SHP77 treated with DMSO at 0.1 percent for 48 hours (cell line): ENCODE measurements at places on chromosomes 2 and 18.

DNA sequence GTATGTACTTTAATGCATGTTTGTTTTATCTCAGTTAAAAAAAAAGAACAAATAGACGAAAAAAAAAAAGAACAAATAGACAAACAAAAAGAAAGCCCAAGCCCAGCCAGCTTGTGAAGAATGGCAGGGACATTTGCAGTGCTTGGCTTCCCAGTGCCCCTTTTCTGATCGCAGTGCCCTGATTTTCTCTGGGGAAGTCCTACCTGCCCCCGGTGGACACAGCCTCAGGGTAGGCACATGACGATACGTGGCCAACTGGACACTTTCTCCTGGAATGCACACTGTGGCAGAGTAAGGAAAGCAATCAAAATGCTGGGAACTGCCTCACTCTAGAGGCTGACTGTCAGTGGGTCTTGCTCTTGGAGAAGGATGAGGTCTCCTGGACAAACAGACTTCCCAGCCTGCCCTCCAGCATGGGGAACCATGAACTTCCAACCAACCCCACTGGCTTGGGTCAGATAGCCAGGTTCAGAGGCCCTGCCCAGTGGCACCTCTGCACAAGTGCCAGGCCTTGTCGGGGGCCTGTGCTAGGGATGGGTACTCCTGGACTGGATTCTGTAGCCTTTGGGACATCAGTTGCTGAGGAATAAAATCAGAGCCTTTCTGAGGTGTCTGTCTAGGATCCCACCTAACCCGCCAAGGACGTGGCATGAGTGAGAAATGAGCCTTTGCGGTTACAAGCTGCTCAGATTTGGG, 76.7 kb downstream of the INHBB start:
- no peak for DNase-seq

GRCh38 chr18:55012008-55012407, 52.7 kb upstream of the CCDC68 start:
- DNase-seq, result no peak

GRCh38 chr2:44772669-44773378, 168.7 kb upstream of the SIX3 start:
- no peak for DNase-seq

- no peak for DNase-seq
These were observed 5.9 kb downstream of the ACKR3 start for GRCh38 chr2:236575510-236575909.

- DNase-seq, result no peak
These were observed 60.8 kb downstream of the ST3GAL5 start for GRCh38 chr2:85827879-85828569.

- peak; percentile 60 for DNase-seq
These were observed 30.7 kb upstream of the MLPH start for GRCh38 chr2:237456200-237456843.

GRCh38 chr18:13811993-13812392, 12.0 kb upstream of the MC5R start:
- DNase-seq, result no peak

- no peak for DNase-seq
These were observed 716 bp downstream of the MMADHC start for GRCh38 chr2:149586898-149587219.

- DNase-seq, result no peak
These were observed 197.3 kb downstream of the DNAH7 start for GRCh38 chr2:195871326-195871725.

- no peak for DNase-seq
These were observed 37.7 kb upstream of the FSIP2 start for GRCh38 chr2:185700883-185701282.

DNA sequence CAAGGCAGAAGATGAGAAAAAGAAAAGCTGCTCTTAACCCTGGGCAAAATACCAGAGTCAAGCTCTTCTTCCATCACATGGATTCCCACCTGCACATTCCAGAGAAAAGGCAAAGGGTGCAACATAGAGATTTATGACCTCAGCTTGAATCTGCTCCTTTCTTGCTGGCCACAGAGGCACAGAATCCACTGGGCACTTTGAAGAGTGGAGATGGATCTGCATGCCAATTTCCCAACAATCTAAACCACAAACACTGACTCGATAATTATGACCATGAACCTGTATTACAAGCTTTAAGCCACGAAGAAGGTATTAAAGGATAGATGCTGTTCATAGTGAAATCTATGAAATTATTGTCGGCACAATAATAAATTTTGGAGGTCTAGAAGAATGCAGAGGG, 237.3 kb downstream of the PID1 start:
- DNase-seq, result no peak

- peak; percentile 79 for DNase-seq
These were observed 35.0 kb upstream of the PTMA start for GRCh38 chr2:231673348-231673770.

DNA sequence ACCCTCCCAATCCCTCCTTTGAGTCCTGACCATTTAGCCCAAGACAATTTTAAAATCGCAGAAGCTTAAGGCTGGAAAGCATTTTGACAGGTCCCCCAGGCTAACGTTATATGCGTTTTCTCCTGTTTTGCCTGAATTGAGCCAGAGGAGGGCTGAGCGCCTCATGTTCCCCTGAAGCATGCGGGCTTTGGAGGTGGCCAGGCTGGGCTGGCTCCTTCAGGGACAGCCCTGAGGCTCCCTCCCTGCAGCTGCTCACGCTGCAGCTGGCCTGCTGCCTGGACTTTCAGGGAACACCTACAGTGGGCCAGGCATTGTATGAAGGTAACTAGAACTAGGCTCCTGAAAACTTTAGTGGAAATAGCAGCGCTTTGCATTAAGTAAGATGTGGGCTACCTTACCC, 179.2 kb downstream of the ACKR3 start:
- no peak for DNase-seq

DNA sequence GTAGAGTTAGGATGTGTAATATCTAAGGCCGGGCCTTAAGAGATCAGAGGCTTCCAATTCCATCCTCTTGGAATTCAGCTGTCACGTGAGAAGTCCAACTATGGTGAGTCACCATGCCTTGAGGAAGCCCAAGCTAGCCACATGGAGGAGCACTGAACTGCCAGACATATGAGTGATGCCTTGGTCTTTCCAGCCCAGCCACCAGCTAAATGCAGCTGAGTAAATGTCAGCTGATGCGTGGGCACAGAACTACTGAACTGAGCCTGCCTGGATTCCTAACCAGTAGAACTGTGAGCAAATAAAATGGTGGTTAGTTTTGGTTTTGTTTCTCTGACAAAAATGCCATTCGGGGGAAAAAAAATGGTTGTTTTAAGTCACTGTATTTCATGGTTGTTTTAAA, 153.7 kb upstream of the SERTAD2 start:
- DNase-seq, result peak; percentile 27

GRCh38 chr2:205403244-205403825, 279.0 kb upstream of the NRP2 start:
- DNase-seq, result no peak

GRCh38 chr2:220148471-220149248, 521.2 kb downstream of the SLC4A3 start:
- no peak for DNase-seq

DNA sequence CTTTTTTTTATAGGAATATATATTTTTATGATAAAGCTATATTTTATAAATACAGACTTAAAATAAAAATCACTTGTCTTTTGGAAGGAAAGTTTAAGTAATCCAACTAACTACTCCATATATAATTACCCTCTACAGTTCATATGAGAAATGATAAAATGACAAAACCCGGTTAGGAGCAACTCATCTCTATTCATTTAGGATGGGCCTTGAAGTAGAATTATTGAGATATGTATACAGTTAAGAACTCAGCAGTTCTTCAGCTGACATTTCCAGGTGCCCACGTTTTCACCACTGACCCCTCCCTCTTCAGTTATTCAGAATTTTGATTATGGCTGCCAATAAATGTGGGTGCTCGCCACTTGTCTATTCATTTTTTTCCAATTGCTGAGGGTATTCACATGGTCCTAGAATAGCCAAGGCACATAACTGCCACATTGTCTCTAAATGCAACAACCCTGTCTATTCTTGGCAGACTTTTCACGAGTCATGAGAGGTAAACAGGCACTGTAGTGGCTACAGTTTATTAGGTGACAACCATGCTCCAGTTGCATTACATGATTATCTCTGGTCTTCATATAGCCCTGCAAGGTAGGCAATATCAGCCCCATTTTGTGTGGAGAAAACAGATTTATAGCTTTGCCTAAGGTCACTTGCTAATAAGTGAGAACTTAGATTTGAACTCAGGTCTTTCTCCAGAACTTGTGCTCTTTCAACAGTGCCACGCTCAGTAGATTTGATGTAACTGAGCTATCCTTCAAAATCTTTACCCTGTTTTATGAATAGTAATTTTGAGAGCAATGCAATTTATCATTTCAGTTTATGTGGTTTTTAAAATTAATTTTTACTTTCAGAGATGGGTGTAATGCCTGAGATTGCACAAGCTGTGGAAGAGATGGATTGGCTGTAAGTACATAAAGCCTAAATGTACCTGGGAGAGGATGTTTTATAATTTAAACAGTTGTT, 2.9 kb downstream of the DDX1 start:
- no peak for DNase-seq

- DNase-seq, result no peak
These were observed 90.7 kb downstream of the PDCL3 start for GRCh38 chr2:100653449-100654035.

GRCh38 chr2:109069331-109070194, 59.4 kb upstream of the SH3RF3 start:
- DNase-seq, result no peak
